ENCODE measurements at places on chromosomes 16 and 17. TPM values are rescaled to one million over a fixed set of nuclear protein-coding genes. Genes with fewer than 3 reads are reported as not detected.

RUNDC1 gene
- 9.9 TPM for total RNA-seq

TMEM220 gene
- 7.2 TPM for total RNA-seq

CSH2 gene
- not detected for total RNA-seq

TEKT3 gene
- 1.1 TPM for total RNA-seq

CD300E gene
- 0.42 TPM for total RNA-seq

PLA2G10 gene
- total RNA-seq, result 0.32 TPM

ARL5C gene
- total RNA-seq, result 0.37 TPM

OR3A3 gene
- total RNA-seq, result not detected

TNK1 gene
- 1.2 TPM for total RNA-seq

NEK8 gene
- 3.2 TPM for total RNA-seq

NRN1L gene
- total RNA-seq, result not detected

STAC2 gene
- 0.32 TPM for total RNA-seq

TMEM114 gene
- not detected for total RNA-seq

PHOSPHO1 gene
- total RNA-seq, result 2.0 TPM

ZNF385C gene
- 1.2 TPM for total RNA-seq

SARM1 gene
- total RNA-seq, result 10.2 TPM

SPEM2 gene
- total RNA-seq, result not detected

KRT222 gene
- total RNA-seq, result 1.1 TPM

ZP2 gene
- 0.90 TPM for total RNA-seq

CX3CL1 gene
- total RNA-seq, result 2.1 TPM

STH gene
- total RNA-seq, result not detected

ZSCAN10 gene
- not detected for total RNA-seq

RNF222 gene
- not detected for total RNA-seq

SPNS2 gene
- total RNA-seq, result 7.5 TPM

TBC1D26 gene
- total RNA-seq, result 1.3 TPM

SPHK1 gene
- 3.8 TPM for total RNA-seq

WFIKKN2 gene
- total RNA-seq, result 0.37 TPM

DOC2A gene
- total RNA-seq, result 0.32 TPM

BEAN1 gene
- 0.85 TPM for total RNA-seq

TXNDC17 gene
- 34.0 TPM for total RNA-seq

BOLA2 gene
- 23.3 TPM for total RNA-seq

LHX1 gene
- total RNA-seq, result 0.05 TPM

SLC2A4 gene
- 11.6 TPM for total RNA-seq

ZC3H7A gene
- 78.8 TPM for total RNA-seq

EIF5A gene
- total RNA-seq, result 123 TPM

ARSG gene
- total RNA-seq, result 3.3 TPM

PRR35 gene
- total RNA-seq, result not detected

NHERF2 gene
- total RNA-seq, result 25.9 TPM

HOXB1 gene
- not detected for total RNA-seq

ARRB2 gene
- 8.5 TPM for total RNA-seq

TMIGD1 gene
- not detected for total RNA-seq

CLEC10A gene
- total RNA-seq, result 5.0 TPM

SLC38A8 gene
- not detected for total RNA-seq

SERPINF2 gene
- 0.37 TPM for total RNA-seq

BAHCC1 gene
- 10.1 TPM for total RNA-seq

GRIN2C gene
- 1.9 TPM for total RNA-seq

MPP2 gene
- total RNA-seq, result 3.7 TPM

FNDC8 gene
- not detected for total RNA-seq

Data from urinary bladder (tissue), 4 donors.